ENCODE measurements at places on chromosomes 5 and 9.
A peak's percentile ranks its signal among the peaks of the same experiment; 100 is the strongest.

DNA sequence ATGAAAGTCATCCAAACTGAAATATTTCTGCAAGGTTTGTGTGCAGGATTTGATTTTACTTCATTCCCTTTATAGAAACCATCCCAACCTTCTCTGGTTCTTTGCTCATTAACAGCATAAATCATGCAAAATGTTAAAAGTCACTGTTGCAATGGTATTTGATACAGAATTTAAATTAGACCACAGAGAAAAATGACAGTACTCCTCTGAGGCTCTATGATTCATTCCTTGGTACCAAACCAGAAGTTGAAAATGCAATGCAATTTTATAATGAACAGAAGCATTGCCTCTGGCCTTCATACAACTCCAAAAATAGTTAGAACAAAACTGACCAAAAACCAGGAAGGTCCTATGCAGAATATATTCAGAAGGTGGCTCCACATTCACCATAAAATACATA, 607.1 kb downstream of the TLE1 start:
- no peak for DNase-seq

DNA sequence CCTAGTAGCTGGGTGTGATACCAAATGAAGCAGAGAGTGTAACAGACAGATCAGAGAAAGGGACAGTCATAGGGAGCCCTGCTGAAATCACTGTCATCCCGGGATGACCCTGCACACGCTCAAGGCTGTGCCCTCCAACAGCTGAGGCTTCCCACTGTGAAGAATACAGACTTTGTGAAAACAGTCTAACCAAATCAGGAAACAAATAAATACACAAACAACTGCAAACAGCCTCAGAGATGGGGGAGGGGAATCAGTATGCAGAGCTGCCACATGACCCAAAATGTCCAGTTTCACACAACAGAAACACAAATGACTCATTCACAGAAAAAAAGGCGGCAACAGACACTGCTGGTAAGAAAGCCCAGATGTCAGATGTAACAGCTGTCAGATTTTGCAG, 101.9 kb downstream of the ADAMTS2 start:
- DNase-seq = no peak

- DNase-seq = no peak
These were observed 37.6 kb upstream of the CAVIN4 start for GRCh38 chr9:100540327-100540726.

DNA sequence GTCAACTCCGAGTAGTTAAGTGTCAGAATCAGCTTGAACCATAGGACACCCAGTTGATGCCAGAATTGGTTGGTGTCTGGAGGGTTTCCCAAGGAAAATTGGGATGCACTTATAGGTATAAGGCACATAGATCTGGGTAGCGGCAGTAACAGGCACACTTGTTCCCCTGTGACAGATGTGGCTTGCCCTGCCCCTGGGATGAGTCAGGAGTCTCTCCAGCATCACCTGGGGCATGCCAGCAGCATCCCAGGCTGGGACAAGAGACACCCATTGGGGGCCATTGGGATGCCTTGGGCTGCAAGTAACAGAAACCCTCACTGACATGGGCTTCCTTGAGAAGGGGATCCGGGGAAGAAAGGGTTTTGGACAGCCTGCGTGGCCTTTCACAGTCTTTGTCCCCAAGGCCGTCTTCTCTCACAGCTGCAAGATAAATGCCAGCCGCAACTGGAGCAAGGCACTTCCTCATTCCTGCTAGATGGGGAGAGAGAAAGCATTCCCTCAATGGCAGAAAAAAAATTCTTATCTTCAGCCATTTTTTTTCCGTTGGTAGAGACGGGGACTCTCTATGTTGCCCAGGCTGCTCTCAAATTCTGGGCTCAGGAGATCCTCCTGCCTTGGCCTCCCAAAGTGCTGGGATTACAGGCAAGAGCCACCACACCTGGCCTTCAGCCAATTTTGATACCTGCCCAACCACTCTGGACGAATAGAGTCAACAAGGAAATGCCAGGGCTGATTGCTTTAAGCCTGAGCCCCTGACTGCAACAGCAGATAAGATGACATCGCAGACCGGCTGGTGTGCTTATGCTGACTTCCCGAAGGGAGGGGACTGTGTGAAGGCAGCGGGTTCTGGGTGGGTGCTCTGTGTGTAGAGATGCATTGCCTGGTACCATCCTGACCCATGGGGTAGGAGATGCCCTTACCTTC, 13.3 kb upstream of the RNF130 start:
- no peak for DNase-seq

- DNase-seq = peak; percentile 42
These were observed 21.7 kb upstream of the NSD1 start for GRCh38 chr5:177111720-177112394.

DNA sequence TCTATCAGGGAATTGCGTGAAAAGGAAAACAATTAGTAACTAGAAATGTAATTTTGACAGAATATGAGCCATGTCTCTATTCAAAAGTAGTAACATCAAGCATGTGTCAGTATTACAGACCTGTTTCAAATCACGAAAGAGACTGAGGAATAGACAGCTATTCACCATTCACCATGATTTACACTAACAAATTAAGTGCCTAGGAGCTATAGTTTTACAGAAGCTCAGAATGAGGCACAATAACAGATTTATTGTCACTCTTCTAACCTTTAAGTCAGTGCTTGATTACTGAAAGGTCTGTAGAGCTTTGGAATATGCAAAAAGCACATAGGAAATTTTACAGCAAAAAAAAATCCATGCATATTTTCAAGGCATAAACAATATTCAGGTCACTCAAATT, 208.2 kb downstream of the SLCO4C1 start:
- no peak for DNase-seq

DNA sequence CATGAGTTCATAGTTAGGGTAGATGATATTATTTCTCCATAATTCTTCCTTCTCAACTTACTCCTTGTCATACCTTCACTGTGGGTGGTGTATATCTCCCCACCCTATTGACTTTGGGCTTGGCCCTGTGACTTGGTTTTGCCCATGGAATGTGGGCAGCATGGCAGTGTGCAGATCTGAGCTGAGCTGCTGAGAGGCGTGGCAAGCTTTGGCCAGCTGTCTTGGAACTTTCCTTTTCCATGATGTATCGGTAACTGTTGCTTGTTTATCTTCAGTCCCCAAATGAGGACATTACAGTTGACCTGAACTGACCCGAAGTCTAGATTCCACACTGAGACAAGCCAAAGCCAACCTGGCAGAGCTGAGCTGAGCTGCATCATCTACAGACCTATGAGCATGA, 70.4 kb downstream of the RALGPS1 start:
- no peak for DNase-seq

DNA sequence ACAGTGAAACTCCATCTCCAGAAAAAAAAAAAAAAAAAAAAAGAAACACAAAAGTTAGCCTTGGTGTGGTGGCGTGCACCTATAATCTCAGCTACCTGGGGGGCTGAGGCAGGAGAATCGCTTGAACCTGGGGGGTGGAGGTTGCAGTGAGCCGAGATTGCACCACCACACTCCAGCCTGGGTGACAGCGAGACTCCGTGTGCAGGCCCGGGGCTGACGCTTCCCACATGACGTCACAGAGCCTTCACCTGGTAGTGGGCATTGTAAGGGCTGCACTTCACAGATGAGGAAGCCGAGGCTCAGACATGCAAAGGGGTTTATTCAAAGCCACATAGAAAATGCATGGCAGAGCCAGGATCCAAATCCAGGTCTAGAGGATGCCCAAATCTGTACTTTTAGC, 114.2 kb downstream of the GAPVD1 start:
- no peak for DNase-seq

DNA sequence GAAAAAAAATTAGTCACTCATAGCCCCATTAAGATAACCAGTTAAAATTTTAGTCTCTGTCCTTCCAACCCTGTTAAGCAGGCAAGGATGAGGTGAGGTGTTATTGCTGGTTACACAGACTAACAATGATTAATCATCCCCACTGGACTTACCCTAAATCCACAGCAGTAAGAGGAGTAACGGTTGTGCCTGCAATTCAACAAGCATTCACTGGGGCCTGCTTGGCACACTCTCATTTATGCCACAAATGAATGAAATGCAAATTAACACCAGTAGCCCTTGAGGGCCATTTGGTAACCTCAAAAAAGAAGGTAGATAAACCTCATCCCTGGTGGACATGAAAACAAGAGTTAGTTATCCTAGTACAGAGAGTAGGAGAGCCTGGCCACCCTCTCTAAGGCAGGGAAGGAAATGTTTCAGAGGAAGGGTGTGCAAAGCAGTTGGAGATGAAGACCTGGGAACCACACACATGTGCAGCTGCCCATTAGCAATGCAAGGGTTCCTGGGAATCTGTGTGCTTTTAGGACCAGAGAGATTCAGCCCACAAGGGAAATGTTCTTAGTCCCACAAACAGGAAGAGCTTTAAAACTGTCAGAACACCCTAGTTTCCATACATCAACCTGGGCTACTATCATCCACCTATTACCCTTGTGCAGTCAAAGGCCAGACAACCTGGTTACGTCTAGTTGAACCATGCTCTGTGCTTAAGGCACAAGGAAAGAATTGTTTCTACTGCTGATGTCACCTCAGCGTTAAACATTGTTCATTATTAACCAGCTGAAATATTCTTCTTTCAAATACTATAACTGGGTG, 7.7 kb downstream of the LHFPL2 start:
- DNase-seq = no peak

DNA sequence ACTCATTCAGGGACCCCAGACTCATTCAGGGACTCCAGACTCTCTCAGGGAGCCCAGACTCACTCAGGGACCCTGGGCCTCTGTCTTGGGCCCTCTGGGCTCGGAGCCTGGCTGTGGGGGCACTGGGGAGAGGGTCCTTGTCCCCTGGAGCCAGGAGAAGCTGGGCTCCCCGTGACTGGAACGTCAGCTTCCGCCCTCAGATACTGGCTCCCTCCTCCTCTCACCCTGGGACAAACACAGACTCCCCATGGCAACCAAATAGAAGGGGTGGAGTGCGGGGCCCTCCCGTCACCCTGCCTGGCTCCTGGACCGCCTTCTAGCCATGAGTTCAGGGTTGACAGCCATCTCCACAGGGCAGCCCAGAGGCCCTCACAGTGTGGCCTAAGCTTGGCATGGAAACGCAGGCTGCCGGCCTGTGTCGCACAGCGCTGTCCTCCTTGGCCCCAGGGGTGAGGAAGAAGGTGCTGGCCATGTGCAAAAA, 27.6 kb downstream of the ZDHHC11B start:
- DNase-seq = no peak

DNA sequence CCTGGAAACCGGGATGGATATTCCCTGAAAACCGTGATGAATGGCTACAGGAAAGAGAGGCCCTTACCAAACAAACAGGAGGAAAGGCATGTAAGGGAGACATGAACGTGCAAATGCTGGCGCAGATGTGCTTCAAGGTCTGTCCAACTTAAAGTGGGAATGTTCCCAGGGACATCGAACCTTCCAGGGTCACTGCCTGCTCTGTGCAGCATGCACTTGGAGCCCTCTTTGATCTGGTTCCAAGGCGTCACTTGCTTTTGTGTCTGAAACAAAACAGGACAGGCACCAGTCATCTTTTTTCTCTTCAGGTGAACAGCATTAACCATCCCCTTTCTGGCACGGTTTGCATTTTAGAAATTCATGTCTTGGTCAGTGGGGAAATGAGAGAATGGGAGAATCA, 479.4 kb downstream of the RASEF start:
- DNase-seq = no peak

GRCh38 chr5:37054391-37054790, 177.8 kb downstream of the NIPBL start:
- no peak for DNase-seq

DNA sequence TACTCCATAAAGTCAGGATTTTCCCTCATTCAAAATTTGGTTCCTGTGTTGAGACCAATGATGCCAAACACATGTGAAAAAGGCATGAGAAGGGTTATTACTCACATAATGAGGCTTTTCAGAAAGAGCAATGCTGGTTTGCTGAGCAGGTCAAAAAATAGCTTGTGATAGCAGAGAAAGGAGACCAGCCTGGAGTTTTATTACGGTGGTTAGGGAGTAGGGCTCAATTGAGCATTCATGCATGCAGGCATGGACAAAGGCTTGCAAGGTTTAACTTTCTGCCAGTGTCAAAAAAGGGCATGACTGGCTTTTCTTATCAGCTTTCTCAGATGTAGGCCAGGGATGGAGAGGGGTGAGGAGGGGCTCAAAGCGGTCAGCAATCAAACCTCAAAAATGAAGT, 628.3 kb downstream of the DNAH5 start:
- DNase-seq = no peak

- DNase-seq = no peak
These were observed 753.2 kb upstream of the RIOK2 start for GRCh38 chr5:97936231-97936630.

GRCh38 chr9:110101531-110102161, 106.3 kb downstream of the C9orf152 start:
- no peak for DNase-seq

DNA sequence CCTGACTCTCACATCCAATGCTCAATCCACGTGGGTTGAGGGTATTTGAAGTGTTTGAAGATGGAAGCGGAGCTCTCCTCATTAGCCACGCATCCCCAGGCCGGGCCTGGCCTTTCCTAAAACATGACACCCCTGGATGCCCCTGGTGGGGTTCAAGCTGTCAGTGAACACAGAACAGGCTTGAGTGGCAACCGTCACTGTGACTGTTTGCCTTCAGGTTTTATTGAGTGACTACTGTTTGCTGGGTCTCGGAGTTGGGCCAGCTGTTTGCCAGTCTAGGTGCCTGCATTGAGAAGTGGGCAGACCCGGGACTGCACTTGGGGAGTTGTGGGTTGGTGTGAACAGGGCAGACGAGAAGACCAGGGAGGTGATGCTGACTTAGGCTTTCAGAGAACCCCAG, 7.8 kb upstream of the OLFM1 start:
- no peak for DNase-seq

- no peak for DNase-seq
These were observed 57.1 kb downstream of the RETREG1 start for GRCh38 chr5:16559702-16560101.

GRCh38 chr5:176548967-176549444, at the start of gene CDHR2:
CDHR2 (plus strand) TSS chr5:176549342; CDS start chr5:176565353, 16,011 bp downstream.
- no peak for DNase-seq

DNA sequence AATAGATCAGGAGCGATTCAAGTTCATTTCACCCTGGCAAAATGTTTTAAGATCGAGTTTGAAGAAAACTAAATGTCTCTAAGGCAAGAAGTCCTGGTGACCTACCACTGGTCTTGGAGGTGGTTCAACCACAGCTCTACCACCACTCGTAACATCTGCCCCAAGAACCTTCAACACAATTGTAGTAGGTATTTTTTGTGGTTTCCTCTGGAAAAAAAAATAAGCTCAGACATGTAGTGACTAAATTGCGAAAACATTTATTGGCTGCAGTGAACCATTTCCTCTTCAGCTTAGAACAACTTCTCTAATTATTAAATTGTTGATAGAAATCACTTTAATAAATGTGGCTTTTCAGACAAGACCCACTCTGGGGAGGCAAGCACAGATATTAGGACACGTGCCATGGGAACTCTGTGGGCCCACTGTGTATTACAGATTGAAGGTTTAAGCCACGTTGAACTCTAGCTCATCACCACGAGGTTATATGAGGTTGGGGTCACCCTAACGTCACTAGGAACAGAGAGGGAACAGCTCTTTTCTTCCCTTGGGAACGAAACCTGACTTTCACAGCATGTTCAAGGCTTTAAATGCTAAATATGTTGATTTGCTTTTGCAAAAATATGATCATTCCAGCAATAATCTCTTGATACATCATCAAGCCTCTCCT, 142.9 kb downstream of the HSD17B3 start:
- no peak for DNase-seq

Data from stimulated activated CD4-positive, alpha-beta T cell treated with anti-CD3 and anti-CD28 coated beads, Interleukin-1b, Interleukin-23, amount 100 ng/mL, for 24 hours (primary cell).